ENCODE measurements at places on chromosomes 11 and 22. TPM values are rescaled to one million over a fixed set of nuclear protein-coding genes. Genes with fewer than 3 reads are reported as not detected.

Gene ZFPL1
- 70.3 TPM for total RNA-seq

Gene YPEL1
- 0.22 TPM for total RNA-seq

Gene CRYBA4
- total RNA-seq, result not detected

Gene CABP2
- total RNA-seq, result not detected

Gene LDHAL6A
- total RNA-seq, result not detected

Gene KCNQ1
- not detected for total RNA-seq

Gene NCF4
- 3.5 TPM for total RNA-seq

Gene STK33
- total RNA-seq, result under 0.01 TPM

Gene GGTLC3
- total RNA-seq, result not detected

Gene RASSF10
- 0.39 TPM for total RNA-seq

Gene SCGB1D2
- total RNA-seq, result not detected

Gene NAV2
- 59.7 TPM for total RNA-seq
